Activated naive CD8-positive, alpha-beta T cell treated with anti-CD3 and anti-CD28 coated beads for 36 hours (primary cell): ENCODE measurements at places on chromosomes 12 and 14. TPM values are rescaled to one million over a fixed set of nuclear protein-coding genes. Genes with fewer than 3 reads are reported as not detected.

DNA sequence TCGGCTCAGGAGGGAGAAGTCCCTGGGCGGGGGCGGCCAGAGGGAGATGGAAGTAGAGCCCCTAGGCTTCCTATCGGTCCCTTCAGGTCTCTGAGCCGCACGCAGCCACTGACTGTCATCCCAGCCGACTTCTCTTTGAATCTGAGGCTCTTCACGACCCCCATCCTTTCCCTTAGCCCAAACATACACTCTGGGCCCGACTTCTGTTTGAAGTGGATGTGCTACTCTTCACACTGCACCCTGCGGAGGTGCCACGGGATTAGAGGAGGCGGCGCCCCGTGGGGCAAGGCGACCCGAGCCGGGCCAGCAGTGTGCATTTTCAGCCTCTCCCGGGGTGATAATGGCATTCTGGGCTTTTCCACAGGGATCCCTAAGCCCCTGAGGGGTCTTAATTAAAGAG is 6.0 kb upstream of the DACT1 start:
- no peak overlapping the region for H3K27ac ChIP-seq
- peaks cover 24% of the 10 kb centered on the region for H3K27me3 ChIP-seq
- H3K36me3 ChIP-seq, result no peaks in the 10 kb centered on the region
- no peak for DNase-seq

GRCh38 chr12:110156766-110157165 is 32.6 kb downstream of the IFT81 start:
- H3K4me3 ChIP-seq, result no peak overlapping the region
- no peak overlapping the region for H3K27ac ChIP-seq
- H3K27me3 ChIP-seq, result no peaks in the 10 kb centered on the region

DNA sequence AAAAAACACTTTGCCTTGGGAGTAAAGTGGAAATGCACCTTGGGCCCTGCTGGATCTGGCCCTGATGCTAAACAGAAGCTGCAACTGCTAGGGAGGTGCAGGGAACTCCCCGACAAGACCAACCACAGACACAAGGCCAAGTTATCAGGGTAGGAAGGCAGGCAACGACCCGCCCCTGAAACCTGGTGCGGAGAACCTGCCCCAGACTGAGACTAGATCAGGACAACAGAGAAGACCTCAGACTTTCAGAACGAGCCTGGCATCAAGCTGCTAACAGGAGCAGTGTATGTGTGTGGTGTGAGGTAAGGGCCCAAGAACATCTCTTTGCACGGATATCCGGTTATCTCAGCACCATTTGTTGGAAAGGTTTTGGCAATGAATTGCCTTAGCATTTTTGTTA is 233.7 kb upstream of the RTL1 start:
- H3K27ac ChIP-seq, result no peak overlapping the region
- H3K4me1 ChIP-seq, result no peaks in the 10 kb centered on the region
- H3K27me3 ChIP-seq, result peaks cover 25% of the 10 kb centered on the region

- H3K4me1 ChIP-seq, result peaks cover 23% of the 10 kb centered on the region
- no peaks in the 10 kb centered on the region for H3K27me3 ChIP-seq
- DNase-seq, result peak; percentile 56
- H3K4me3 ChIP-seq, result no peak overlapping the region
- H3K36me3 ChIP-seq, result peaks cover 2% of the 10 kb centered on the region
These were observed 24.3 kb downstream of the MVK start for GRCh38 chr12:109597795-109598427.

Gene GPR135
- total RNA-seq, result 0.60 TPM
